ENCODE measurements at places on chromosomes 2 and 18. TPM values are rescaled to one million over a fixed set of nuclear protein-coding genes. Genes with fewer than 3 reads are reported as not detected.

GRCh38 chr2:38515155-38516074 is 87.3 kb downstream of the HNRNPLL start:
- DNase-seq = no peak

- DNase-seq = peak; percentile 12
Measured at GRCh38 chr2:240465268-240465764, 29.9 kb downstream of the GPC1 start.

GRCh38 chr2:217756375-217757107 is 246.3 kb downstream of the TNS1 start:
- DNase-seq = peak; percentile 48

GRCh38 chr18:48600456-48601090 is 61.7 kb downstream of the CTIF start:
- no peak for DNase-seq

DNA sequence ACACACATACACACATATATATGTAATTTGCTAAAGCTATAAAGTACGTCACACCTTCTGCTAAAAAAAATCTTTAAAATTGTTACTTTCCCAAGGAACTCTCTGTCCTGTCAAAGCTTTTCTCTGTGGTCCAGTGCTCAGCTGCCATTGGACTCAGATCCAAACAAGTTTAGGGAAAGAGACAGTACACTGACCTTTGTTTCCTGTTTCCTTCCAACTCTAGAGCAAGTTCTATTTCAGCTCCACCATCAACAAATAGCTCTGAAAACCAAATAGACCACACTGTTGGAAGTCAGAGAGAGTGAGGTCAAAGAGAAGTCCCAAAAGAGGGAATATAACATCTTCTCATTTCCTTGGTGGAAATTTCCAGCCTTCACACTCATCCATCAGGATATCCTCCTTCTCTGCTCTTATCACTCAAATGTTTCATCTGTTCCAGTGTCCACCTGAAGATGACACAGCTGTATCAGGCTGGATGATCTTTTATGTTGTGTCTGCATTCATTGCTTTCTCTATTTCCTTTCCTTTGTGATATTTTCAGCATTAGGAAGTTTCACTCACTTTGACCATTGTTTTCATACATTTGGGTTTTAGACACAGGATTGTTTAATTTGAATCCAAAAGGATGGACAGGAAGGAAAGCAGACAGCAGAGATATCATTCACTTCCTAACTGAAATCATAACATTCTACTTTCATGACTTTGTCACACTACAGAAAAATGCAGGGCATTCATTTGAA is 192.3 kb upstream of the NT5C1B start:
- no peak for DNase-seq

DNA sequence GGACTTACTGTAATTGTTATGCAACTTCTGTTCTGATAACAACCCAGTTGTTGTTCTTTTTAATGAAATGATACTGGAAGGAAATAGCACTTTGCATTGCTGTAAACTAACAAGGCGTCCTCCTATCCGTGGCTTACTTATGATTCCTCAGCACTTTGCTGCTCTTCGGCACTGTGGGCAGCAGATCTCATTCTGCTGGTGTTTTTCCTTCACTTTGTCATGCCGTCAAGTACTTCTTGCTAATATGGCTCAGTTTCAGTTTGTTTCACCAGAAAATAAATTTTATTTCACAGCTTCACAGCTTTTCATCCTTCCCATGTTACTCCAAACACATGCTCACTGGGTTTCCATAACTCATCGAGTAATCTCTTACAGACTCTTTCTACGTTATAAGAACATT is 289.3 kb downstream of the MEIS1 start:
- DNase-seq = no peak

Gene NCKAP5
- not detected for total RNA-seq

Gene PAX8
- total RNA-seq = 0.39 TPM

Gene RPL37A
- 5,377 TPM for total RNA-seq

Gene ITPRIPL1
- total RNA-seq = 2.7 TPM

Gene UGT1A9
- not detected for total RNA-seq

Gene WDR35
- total RNA-seq = 8.2 TPM

Gene FEV
- not detected for total RNA-seq
